ENCODE measurements at places on chromosomes 12 and 14.

DNA sequence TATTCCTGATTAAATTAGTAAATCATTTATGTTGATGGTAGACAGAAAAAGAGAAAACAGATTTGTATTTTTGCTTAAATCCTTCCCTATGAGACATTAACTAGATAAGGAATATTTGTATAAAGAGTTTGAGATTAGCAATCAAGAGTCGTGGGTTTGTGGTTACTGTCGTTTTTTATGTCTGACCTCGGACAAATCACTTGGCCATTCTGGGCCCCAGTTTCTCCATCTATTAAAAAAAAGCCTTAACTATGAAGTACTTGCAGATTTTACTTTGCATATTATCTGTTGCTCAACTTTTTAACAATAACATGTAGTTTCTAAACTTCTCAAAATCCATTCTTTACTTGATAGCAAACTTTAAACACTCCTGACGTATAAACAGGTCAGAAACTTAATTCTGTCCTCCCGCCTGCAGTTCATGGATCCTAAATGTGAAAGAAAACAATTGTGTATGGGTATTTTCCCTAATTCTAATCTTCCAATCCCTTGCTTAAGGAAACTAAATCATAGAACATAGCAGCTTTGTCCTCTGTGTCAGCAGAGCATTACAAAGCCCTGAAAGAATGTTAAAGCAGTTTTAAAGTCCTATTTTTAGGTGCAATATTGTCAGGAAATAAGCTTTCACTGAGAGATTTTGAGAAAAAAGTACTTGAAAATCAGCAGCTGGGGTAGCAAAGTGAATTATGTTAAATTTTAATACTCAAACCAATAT, 118.2 kb downstream of the GPR135 start:
- no peak for DNase-seq

GRCh38 chr12:111148005-111148404, 220.9 kb downstream of the PHETA1 start:
- DNase-seq, result no peak

GRCh38 chr14:29518335-29518734, 409.3 kb downstream of the PRKD1 start:
- DNase-seq, result no peak

DNA sequence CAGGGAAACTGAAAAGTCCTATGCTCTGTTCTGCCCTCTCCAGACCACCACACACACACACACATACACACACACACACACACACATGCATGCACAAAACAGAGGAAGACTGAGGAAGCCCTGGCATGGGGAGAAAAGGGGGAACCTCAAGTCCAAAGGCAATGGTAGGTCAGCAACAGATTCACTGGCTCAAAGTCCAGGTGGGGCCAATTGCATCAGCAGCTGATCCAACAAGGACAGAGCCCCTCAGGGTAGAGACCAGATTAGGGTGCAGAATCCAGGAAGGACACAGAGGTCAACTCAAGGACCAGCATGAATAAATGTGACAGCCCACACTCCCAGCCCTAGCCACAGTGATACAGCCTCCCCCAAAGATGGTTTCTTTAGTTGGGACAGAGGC, 425.0 kb upstream of the SOX5 start:
- no peak for DNase-seq

DNA sequence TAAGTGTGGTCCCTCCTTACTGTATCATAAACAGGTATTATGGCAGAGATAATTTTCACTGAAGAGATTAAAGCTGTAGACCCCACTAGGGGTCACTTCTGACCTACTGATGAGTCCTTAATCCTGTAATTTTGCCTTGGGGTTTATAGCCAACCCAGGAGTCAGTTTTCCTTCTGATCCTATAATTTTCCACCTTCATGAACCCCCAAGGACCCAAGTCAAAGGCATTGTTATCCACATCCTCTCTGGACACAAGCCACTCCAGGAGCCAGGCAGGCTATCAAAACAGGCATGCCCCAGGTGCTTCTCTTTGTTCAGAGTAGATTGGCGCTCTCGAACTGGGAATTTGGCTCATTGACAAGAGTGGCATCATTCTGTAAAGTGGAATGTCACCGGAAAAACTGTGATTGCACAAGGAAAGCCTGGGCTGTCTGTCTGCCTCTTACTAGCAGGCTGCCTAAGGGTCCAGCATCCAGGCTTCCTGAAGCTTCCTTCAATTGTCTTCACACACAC, 1523.2 kb upstream of the FLRT2 start:
- no peak for DNase-seq

DNA sequence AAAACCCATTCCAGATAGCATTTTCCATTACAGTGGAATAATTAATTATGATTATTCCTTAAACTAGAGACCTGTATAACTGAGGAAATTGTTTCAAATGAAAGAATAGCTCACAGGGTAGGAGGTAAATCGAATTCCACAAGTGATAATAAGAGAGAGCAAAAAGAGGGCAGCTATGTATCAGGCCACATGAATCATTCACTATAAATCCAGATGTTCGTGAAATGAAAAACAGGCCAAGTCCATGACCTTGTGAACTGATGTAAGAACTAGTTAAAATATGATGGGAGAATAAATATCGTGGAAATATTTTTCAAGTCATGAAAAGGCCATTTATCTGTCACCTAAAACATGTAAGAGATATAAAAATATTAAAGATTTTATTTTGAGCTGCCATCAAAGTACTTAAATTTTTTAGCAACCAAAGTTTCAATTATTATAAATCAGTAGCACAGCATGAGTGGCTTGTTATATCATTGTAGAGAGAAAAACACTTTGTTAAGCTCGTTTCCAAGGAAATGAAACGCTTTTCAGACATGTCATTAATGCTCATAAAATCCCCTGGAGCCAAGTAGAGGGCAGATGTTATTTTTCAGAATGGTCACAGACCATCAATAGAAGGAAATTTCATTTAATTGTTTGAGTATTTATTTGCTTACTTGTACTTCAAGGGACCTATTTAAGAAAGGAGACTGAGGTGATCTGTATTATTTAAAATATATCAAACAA, 120.6 kb upstream of the CDKN3 start:
- DNase-seq, result no peak

- DNase-seq, result no peak
Observed at GRCh38 chr14:64035143-64035542, 182.3 kb downstream of the SYNE2 start.

GRCh38 chr12:29738365-29738764, 45.4 kb downstream of the TMTC1 start:
- DNase-seq, result no peak

DNA sequence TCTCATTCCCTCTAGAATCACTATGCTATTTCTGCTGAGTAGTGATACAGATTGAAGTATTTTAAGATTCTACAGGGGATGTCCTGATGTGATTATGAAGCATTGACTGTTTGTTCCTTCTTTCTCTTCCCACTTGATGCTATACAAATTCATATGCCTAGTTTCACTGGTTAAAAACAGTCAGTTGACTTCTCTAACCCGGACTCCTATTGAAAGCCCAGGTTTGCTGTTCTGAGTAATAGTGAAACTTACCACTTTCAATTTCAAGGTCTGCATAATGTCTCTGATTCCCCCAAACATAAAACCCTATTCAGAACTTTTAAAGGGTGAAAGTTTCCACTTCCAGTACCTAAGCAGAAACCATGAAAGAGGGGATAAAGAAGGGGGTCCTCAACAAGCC, 117.7 kb upstream of the RPL10L start:
- no peak for DNase-seq

Data from Panc1 (cell line).